ENCODE measurements at places on chromosomes 1 and 21. TPM values are rescaled to one million over a fixed set of nuclear protein-coding genes. Genes with fewer than 3 reads are reported as not detected.

The C1QB gene
- 0.72 TPM for total RNA-seq

The MAEL gene
- total RNA-seq: not detected

GRCh38 chr1:42206164-42206563 lies 41.6 kb upstream of the GUCA2A start:
- DNase-seq: no peak

DNA sequence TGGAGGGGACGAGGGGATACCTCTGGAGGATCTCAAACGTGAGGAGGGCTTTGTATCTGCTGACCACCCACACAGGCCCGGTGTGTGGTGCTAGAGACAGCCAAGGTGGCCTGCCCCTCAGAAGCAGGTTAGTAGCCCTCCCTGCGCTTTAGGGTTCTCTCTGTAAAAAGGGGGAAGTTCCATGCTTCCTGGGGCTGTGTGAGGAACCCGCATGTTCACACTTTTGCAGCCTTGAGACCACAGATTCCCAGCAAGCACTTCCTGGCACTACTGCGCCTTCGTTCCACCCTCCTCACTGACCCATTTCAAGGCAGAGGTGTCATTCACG lies 7.9 kb upstream of the GUCA2B start:
- DNase-seq: no peak

The PHLDA3 gene
- 116 TPM for total RNA-seq

The S100A7 gene
- total RNA-seq: not detected

The CCDC190 gene
- 1.1 TPM for total RNA-seq

The C1orf226 gene
- total RNA-seq: 0.29 TPM

- DNase-seq: no peak
These were observed 17.8 kb upstream of the SLAMF1 start for GRCh38 chr1:160664573-160665051.
